ENCODE measurements at places on chromosomes 3 and 15.
A peak's percentile ranks its signal among the peaks of the same experiment; 100 is the strongest.

GRCh38 chr15:78837543-78837942, 26.3 kb upstream of the ADAMTS7 start:
- DNase-seq, result no peak

DNA sequence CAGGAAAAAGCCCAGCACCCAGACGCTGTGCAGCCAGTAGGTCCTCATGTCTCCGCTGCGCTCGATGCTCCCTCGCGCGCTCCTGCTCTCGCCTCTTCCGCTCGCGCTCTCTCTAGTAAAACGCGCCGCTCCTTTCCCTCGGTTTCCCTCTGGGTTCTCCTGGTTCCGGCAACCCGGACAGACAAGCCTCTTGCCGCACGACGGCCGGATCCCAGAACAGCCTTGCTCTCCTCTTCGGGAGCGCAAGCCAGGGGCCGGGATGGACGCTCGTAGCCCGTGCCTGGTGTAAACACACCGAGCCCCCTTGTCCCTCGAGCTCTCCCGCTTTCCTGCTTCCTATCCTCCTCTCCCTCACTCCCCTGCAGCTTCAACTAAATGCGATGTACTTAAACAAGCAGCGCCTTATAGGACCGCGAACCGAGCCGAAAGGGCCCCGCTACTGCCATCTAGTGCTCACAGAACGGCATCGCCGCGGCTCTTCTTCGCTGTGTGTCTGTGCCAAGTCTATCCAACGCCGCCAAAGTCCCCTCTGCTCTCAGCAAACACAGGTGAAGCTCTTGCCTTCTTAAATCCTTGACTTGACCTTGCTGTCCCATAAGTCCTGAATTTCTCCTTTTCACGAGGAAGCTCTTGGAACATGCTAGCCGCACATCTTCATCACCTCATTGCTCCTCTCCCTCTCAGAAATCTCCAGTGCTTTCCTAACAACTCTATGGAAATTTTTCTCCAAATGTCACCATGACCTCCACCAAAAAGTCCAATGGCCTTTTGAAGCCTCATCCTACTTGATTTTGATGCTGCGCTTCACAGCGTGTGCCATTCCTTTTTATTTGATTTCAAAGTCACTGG, 1037.2 kb downstream of the IGSF11 start:
- peak; percentile 73 for DNase-seq

DNA sequence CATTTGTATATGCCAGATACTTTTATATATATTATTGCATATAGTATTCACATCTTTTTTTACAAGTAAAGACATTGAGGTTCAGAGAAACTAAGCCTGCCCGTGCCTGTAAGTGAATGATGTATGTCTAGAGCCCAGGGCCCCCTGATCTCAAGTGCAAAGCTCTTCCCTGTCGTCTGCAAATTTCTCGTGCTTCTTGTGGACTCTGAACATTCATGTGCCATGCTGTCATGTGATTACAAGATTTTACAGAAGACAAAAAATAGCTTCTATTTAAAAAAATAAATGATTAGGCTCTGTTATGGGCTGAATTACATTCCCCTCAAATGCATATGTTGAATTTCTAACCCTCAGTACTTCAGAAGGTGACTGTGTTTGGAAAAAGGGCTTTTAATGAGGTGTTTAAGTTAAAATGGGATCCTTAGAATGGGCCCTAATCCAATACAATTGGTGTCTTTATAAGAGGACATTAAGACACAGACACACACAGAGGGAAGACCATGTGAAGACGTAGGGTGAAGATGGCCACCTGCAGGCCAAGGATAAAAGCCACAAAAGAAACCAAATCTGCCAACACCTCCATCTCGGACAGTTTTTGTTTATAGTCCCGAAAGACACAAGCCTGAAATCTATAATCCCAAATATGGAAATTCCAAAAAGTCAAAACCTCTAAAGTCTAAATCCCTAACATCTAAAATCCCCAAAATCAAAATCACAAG, 3.9 kb upstream of the MASP1 start:
- no peak for DNase-seq

GRCh38 chr3:32453346-32453745, 49.3 kb downstream of the CMTM6 start:
- DNase-seq, result no peak

DNA sequence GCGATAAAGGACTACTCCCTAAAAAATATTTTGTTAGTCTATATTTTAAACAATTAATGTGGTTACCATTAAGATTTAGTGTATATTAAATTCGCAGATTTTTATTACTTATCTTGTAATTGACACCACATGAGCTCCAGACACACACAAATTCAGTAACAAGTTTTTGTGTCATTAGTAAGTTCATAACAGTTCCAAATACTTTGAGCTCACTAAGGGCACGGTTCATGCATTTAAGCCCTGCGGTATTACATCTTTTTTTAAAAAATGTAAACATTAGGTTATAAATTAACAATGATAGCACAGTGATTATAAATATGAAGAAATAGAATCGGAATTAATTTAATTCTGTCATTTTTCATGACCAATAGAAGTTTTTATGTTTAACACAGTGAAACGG, 317.3 kb downstream of the ZNF385D start:
- no peak for DNase-seq
